ENCODE measurements at places on chromosomes 3 and 15. TPM values are rescaled to one million over a fixed set of nuclear protein-coding genes. Genes with fewer than 3 reads are reported as not detected.

DNA sequence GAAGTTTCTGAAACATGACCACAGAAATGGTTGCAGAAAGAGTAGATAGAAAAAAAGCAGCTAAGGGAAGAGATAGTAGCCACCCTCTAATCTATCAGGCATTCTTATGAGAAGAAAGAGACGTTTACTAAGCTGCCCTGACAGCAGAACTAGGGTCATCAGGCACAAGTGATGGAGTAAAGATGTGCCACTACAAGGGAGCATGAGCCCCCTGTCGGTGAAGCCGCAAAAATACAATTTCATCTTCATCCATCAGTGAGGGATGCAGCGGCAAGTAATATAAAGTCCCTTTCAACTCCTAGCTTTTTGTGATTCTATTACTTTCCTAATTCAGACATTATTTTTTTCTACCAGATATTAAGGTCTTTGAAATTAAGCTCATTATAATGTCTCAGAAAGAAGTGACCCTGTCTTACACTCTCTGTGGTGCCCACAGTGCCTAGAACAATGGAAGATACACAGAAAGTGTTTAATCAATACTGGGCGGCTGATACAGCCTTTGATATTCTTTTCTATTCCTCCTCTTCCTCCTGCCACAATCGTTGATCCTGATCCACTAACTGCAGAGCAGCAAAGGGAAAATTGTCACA lies 651.6 kb downstream of the NTRK3 start:
- no peak overlapping the region for H3K4me3 ChIP-seq
- no peaks in the 10 kb centered on the region for H3K4me1 ChIP-seq
- no peak overlapping the region for H3K27ac ChIP-seq

DNA sequence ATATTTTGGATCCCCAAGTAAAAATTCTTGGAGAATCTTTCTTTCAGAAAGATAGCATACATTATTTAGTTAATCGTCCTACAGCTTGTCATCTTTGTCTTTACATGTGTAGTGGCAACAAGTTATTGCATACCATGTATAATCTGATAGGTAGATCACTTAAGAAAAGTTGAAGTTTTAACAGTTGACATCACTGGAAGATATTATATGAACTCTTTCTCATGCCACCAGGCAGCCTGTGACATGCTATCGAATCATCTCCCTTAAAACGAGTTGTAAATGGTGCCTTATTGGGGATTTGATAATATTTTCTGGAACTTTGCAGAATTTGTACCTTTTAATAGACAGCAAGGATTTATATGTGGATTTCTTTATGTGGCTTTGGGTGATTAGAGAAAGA lies 8.7 kb downstream of the U2SURP start:
- peaks cover 76% of the 10 kb centered on the region for H3K4me1 ChIP-seq
- peaks cover 29% of the 10 kb centered on the region for H3K36me3 ChIP-seq
- DNase-seq, result no peak
- H3K27me3 ChIP-seq, result no peaks in the 10 kb centered on the region

DNA sequence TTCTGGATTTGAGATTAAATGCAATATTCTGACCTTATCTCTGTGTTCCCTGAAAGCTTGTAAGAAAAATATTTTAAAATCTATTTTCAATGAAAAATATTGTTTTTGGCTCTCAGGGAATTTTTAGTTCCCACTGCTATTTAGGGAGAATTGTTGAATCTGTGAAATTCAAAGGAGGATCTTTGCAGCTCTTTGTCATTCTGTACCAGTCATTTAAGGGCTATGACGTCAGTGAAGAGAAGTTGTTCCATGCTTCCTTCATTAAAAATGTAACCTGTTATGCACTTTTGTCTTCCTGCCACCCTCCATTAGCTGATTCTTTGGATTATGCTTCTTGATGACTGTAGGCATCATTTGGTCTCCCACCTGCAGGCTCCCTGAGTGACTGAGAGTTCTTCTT lies 427.8 kb upstream of the C2CD4B start:
- H3K27me3 ChIP-seq, result peaks cover 12% of the 10 kb centered on the region
- H3K4me3 ChIP-seq, result no peak overlapping the region
- no peaks in the 10 kb centered on the region for H3K4me1 ChIP-seq
- H3K36me3 ChIP-seq, result no peaks in the 10 kb centered on the region
- H3K27ac ChIP-seq, result no peak overlapping the region
- DNase-seq, result no peak

MCTP2 gene
- total RNA-seq, result 18.3 TPM

DNA sequence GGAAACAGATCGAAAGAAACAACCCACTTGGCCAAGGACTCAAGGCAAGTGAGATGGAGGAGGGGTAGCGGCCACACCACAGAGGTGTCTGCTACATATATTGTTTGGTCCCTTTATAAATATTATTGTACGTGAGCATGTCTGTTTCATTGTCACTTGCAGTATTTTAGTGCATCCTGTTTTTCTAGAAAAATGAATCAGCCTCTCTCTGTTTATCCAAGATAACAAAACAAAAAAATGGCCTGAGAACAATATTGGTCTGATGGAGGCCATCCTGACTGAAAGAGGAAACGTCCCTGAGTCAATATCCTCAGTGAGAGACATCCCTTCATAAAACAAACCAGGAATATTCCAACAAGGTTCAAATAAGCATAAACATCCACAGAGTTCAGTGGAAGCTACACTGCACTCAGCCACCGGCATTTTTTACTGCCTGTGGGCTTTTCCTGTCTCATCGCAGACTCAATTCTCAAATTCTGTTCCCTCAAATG lies 42.0 kb downstream of the WWTR1 start:
- DNase-seq, result no peak
- H3K36me3 ChIP-seq, result no peaks in the 10 kb centered on the region
- H3K27ac ChIP-seq, result no peak overlapping the region
- H3K27me3 ChIP-seq, result peaks cover 7% of the 10 kb centered on the region

GRCh38 chr3:13541691-13542090 lies 7.2 kb upstream of the FBLN2 start:
- peaks cover 29% of the 10 kb centered on the region for H3K4me1 ChIP-seq
- H3K27ac ChIP-seq, result no peak overlapping the region
- H3K27me3 ChIP-seq, result peaks cover 10% of the 10 kb centered on the region
- peaks cover 6% of the 10 kb centered on the region for H3K36me3 ChIP-seq
- DNase-seq, result no peak

DNA sequence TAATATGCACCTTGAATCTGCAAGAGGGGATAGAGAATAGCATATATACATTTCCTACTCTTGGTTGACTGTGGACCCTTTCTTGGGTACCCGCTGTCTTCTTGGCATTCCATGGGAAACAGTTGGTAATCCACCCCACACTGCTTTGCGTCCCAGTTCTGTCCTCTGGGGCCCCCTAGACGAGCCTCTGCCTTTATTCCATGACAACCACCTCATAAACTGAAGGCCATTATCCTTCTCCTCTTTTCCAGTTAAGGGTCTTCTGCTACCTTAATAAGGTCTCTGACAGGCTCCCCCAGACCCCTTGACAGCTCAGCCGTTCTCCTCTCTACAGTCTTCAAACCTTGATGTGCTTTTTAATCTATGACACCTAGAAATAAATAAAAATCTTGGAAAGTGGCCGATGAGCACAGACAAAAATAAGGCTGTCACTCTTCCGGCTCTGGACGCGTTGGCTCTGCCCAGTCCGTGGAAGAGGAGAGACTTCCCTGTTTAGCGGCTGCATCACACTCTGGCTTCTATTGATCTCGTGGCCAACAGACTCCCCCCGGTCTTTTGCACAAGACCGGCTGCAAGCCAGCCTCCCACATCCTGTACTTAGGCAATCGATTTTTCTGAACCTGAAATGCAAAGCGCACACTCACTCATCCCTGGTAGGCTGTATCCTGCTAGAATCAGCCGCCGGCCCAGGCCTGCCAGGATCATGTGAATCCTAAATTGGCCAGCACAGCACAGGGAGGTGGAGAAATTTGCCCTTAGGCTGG lies 251.0 kb upstream of the TLE3 start:
- H3K4me3 ChIP-seq, result no peak overlapping the region
- DNase-seq, result no peak
- no peaks in the 10 kb centered on the region for H3K36me3 ChIP-seq
- H3K27ac ChIP-seq, result no peak overlapping the region

RAD51 gene
- 66.5 TPM for total RNA-seq

DNA sequence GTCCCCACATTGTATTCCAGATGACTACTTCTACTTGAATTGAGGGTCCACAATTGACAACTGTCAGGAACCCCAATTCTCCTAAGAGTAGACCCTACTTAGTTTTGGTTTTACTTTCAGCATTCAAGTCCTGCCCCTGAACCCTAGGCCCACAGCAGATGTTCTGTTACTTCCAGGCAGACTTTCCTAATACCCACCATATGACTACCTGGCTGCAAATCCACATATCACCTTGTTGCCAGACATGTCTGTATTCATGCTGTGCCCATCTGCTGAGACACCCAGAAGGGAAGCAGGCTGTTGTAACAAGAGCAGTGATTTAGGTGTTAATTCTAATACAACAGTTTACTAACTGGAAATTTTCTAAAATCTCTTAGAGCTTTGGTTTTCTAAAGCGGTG lies 235.1 kb upstream of the CCDC54 start:
- H3K27me3 ChIP-seq, result peaks cover 7% of the 10 kb centered on the region
- no peak overlapping the region for H3K4me3 ChIP-seq
- H3K27ac ChIP-seq, result no peak overlapping the region
- no peaks in the 10 kb centered on the region for H3K36me3 ChIP-seq
- DNase-seq, result no peak

GRCh38 chr15:49619226-49619625 lies 1.4 kb downstream of the FAM227B start:
- H3K4me3 ChIP-seq, result peak overlapping the region; percentile 38
- H3K27me3 ChIP-seq, result no peaks in the 10 kb centered on the region
- peaks cover 28% of the 10 kb centered on the region for H3K36me3 ChIP-seq
- no peak overlapping the region for H3K27ac ChIP-seq
- no peak for DNase-seq

- H3K4me3 ChIP-seq, result peak overlapping the region; percentile 10
- H3K27me3 ChIP-seq, result no peaks in the 10 kb centered on the region
- no peak overlapping the region for H3K27ac ChIP-seq
- H3K4me1 ChIP-seq, result peaks cover 23% of the 10 kb centered on the region
- no peak for DNase-seq
These were observed 187.5 kb downstream of the KLHL25 start for GRCh38 chr15:85607141-85607806.

GRCh38 chr15:49327927-49328326 lies 95.1 kb upstream of the FGF7 start:
- H3K27ac ChIP-seq, result no peak overlapping the region
- H3K4me3 ChIP-seq, result no peak overlapping the region
- H3K36me3 ChIP-seq, result peaks cover 5% of the 10 kb centered on the region
- H3K27me3 ChIP-seq, result no peaks in the 10 kb centered on the region

DNA sequence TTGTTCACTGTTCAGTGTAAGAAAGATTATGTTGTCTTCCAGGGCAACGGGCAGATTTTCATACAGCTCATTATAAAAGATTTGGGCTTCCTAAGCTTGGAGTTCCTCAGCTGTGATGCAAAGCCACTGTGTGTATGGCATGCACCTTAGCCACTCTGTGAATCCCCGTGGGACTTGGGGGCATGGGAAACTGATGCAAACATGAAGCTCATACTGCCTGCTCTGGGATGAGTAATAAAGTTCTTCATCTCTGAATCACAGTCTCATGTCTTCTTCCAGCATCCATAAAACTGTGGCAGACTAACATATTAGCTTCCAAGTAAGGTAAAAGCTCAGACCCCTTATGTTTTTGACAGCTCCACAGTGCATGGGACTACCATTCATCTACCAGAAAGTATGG lies 154.3 kb upstream of the RORA start:
- no peaks in the 10 kb centered on the region for H3K36me3 ChIP-seq
- no peaks in the 10 kb centered on the region for H3K4me1 ChIP-seq
- no peak overlapping the region for H3K27ac ChIP-seq
- H3K27me3 ChIP-seq, result peaks cover 13% of the 10 kb centered on the region
- DNase-seq, result no peak

DNA sequence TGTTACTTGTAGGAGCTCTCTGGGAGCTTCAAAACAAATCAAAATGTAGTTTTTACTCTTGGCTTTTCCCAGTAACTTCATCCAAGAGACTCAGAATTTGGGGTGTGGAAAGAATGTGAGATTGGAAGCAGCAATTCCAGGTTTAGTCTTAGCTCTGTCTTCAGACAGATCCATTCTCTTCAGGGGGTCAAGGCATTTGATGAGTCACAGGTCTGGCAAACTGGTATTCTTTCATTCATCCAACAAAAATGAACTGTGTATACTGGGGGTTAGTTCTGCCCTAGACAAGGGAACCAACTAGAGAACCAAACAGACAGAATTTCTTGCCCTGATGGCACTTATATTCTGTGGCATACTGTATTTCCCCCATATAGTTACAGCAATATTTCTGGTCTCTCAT lies 36.3 kb upstream of the CADPS start:
- no peak for DNase-seq
- no peaks in the 10 kb centered on the region for H3K36me3 ChIP-seq
- H3K27me3 ChIP-seq, result no peaks in the 10 kb centered on the region
- no peak overlapping the region for H3K27ac ChIP-seq

GMNC gene
- not detected for total RNA-seq

DNA sequence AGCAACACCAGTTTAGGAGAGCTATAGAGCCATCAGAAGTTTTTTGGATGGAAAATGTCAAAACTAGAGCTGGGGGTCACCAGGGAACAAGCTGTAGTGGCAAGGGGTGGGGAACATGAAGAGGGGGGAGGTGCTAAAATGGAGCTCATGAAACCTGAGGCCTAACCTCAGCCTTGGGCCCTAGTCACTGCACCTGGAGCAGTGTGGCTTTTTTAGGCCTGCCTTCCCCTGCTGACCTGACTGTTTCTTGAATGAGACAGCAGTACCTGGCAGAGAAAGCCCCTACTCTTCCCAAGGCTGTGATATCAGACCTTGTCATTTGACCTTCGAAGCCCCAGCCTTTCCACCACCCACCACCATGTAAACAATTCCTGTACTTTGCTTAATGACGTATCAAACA lies 383.5 kb downstream of the EPHB1 start:
- no peak for DNase-seq
- H3K27me3 ChIP-seq, result peaks cover 1% of the 10 kb centered on the region
- no peak overlapping the region for H3K4me3 ChIP-seq
- no peak overlapping the region for H3K27ac ChIP-seq

- peak overlapping the region; percentile 89 for H3K27ac ChIP-seq
- H3K27me3 ChIP-seq, result no peaks in the 10 kb centered on the region
- no peak for DNase-seq
- H3K4me1 ChIP-seq, result peaks cover 72% of the 10 kb centered on the region
- H3K36me3 ChIP-seq, result peaks cover 16% of the 10 kb centered on the region
- H3K4me3 ChIP-seq, result peak overlapping the region; percentile 74
These were observed 773 bp downstream of the ANKRD28 start for GRCh38 chr3:15796771-15797641.

- no peak overlapping the region for H3K27ac ChIP-seq
- peaks cover 2% of the 10 kb centered on the region for H3K36me3 ChIP-seq
- DNase-seq, result peak; percentile 36
- H3K27me3 ChIP-seq, result no peaks in the 10 kb centered on the region
- H3K4me1 ChIP-seq, result no peaks in the 10 kb centered on the region
These were observed 81.6 kb upstream of the CHMP2B start for GRCh38 chr3:87145553-87145952.

GOLGA6B gene
- total RNA-seq, result not detected

GRCh38 chr15:51343466-51343865 lies 2.0 kb downstream of the GLDN start:
- no peak for DNase-seq
- H3K4me3 ChIP-seq, result no peak overlapping the region
- peaks cover 19% of the 10 kb centered on the region for H3K27me3 ChIP-seq
- no peak overlapping the region for H3K27ac ChIP-seq
- no peaks in the 10 kb centered on the region for H3K4me1 ChIP-seq

GRCh38 chr3:124263168-124263567 lies 271.2 kb upstream of the ROPN1 start:
- DNase-seq, result no peak
- no peak overlapping the region for H3K4me3 ChIP-seq
- H3K36me3 ChIP-seq, result no peaks in the 10 kb centered on the region
- H3K27ac ChIP-seq, result no peak overlapping the region
- H3K27me3 ChIP-seq, result peaks cover 2% of the 10 kb centered on the region

PLAAT1 gene
- total RNA-seq, result not detected

All from activated CD8-positive, alpha-beta T cell treated with anti-CD3 and anti-CD28 coated beads for 36 hours (primary cell).